ENCODE measurements at places on chromosomes 11 and 22.

- peak; percentile 74 for DNase-seq
These were observed at the start of gene RAC2 for GRCh38 chr22:37244114-37244921. Gene RAC2 (minus strand): TSS chr22:37244269. CDS start chr22:37244148, 121 bp downstream.

DNA sequence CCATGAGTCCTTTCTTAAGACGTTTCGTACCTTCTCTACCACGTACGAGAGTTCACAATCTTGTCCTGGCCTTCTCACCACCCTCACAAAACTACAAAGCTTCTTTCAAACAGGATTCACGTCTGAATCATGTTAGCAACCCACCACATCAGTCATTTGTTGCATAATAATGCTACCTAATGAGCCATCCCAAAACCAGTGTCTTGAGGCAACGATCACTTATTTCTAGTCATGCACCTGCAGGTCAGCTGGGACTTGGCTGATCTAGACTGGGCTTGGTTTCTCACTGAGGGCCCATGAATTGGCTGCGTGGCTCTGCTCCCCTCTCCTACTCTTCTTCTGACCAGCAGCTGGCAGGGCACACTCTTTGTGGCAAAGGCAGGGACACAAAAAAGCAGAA, 28.3 kb downstream of the LARGE1 start:
- no peak for DNase-seq

DNA sequence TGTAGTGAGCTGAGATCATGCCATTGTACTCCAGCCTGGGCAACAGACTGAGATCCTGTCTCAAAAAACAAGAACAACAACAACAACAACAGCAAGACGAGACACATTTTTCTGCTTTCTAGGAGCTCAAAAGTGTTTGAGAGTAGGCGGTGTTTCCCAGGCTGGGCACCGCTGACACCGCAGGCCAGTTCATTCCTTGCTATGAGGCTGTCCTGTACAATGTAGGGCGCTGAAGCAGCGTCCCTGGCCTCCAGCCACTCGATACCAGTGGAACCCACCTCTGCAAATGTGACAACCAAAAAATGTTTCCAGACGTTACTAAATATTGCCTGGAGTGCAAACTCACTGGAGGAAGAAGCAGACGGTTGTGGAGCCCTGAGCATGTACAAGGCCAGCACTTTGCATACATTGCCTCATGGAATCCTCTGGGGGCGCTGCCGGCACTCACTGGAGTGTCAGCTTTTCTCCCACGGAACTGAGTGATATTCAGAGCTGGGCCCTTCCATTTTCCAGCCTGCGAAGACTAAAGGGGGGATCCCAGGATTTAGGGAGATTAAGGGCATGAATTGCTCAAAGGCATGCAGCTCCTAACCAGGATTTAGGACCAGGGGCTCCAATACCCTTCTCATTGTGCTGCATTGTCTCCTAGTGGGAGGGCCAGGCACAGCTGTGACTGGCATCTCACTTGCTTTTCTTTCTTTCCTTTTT, 5.8 kb upstream of the MIEF1 start:
- DNase-seq = no peak

DNA sequence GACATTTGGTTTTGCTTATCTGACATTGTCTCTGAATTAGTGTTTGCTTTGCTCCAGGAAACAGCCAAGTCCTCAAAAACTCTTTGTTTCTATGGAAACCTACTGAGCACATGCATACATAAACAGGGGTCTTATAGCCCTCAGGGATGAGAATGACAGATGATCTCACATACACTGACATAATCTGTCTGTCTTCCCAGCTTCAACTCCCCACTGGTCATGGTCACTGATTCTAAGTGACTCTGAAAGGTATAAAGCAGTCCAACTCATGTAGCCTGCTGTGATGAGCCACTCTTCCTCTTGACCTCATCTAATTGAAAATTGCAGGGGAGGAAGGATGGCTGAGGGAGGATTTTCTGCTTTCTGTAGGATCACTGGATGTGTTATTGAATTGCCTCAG, 12.6 kb downstream of the ZNF143 start:
- DNase-seq = no peak

- no peak for DNase-seq
These were observed 13.2 kb upstream of the TSKU start for GRCh38 chr11:76769645-76770586.

- DNase-seq = no peak
These were observed 70.8 kb downstream of the MED15 start for GRCh38 chr22:20578192-20578591.

DNA sequence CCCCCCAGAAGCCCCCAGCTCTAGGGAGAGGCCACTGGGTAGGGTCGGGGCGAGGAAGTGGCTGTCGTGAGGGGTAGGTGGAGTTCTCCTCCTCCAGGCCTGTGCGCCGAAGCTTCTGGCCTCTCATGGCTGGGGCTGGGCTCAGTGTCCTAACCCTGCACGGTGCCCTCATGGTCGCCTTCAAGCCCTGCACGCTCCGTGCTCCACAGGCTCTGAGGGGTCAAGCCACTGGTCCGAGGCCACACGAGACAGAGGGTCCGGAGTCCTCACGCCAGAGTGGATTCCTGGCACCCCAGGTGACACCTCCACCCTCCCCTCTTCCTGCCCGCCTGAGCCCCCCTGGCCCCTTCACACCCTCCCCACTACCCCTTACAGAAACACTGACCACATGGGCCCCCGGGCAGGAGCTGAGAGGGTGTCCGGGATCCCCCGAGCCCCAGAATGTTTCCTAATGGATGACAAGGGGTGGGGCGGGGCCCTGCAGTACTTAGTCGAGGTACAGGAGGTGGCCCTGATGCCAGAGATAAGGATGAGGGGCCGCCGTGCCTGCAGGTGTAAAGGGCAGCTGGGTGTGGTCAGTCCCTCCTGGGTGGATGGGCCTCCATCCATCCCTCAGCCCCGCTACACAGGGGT, 997 bp upstream of the CDHR5 start:
- DNase-seq = no peak

GRCh38 chr22:27554106-27554811, 247.3 kb downstream of the MN1 start:
- no peak for DNase-seq

- no peak for DNase-seq
These were observed 40.8 kb upstream of the FTH1 start for GRCh38 chr11:62008193-62008592.

DNA sequence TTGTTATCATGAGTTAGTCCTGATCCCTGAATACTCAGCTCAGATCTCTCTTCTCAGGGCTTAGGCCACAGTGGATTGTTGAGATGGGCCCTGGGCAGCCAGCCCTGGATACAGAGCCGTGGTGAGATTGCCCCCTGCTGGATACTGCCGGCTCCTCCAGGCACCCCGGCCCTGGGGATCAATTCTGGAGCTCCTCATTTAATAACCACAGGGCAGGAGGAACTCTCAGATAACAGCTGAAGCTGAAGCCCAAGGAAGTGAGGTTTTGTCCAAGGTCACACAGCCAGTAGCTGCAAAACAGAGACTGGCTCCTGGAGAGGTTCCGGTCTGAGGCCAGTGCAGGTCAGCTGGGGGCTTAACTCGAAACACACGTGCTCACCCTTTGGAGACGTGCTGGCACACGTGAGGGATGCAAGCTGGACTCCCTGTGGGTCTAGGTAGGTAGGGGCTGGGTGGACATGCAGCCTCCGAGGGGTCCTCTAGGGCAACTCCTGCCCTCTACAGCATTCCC, 16.0 kb downstream of the USH1C start:
- DNase-seq = no peak

DNA sequence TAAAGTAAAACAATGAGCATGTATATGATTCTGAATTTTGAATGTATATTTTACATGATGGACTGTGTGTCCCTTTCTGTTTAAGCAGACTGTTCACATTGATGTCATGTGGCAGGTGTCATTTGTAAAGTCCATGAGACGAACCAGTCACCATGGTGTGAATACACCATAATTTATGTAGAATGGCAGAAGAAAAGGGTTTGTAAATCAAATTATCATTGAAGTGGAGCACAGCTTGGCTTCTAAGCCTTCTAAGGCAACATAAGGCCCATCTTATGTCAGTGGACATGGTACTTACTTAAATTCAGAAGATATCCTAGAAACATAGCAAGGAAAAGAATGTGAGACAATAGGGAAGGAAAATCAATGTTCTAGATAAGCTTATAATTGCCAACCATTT, 4.4 kb downstream of the MAP6 start:
- DNase-seq = no peak

DNA sequence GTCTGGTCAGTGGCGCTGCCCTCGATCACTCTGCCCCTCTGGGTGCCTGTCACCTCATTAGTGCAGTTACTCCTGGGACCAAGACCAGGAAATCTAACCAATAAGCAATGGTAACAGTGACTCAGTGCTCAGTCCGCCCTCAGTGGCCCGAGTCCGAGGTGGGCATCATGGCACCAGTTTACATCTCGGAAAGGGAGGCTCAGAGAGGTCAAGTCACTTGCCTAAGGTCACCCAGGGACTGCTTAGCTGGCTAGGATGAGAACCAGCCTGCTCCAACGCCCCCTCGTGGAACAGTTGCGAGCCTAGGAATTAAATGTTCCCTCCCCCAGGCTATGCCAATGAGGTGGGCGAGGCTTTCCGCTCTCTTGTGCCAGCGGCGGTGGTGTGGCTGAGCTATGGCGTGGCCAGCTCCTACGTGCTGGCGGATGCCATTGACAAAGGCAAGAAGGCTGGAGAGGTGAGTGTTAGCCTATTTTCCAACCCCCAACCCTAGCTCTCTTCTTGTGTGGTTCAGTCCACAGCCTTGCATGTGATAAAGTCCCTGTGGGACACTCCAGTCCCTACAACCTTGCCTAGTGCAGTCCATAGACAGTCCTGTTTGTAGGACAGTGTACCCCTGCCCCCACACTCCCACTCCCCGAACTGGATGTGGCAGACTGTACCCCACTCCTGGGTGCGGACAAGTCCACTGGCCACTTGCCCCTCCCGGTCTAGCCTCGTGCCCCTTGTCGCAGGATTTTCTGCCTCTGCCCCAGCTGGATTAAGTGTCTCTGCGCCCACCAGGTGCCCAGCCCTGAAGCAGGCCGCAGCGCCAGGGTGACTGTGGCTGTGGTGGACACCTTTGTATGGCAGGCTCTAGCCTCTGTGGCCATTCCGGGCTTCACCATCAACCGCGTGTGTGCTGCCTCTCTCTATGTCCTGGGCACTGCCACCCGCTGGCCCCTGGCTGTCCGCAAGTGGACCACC, 1.1 kb downstream of the MTFP1 start:
- DNase-seq = peak; percentile 74

GRCh38 chr11:115222863-115223530, 281.2 kb downstream of the CADM1 start:
- no peak for DNase-seq

GRCh38 chr11:107268977-107269376, 188.6 kb downstream of the CWF19L2 start:
- DNase-seq = no peak

- no peak for DNase-seq
These were observed 199.2 kb upstream of the POU2AF2 start for GRCh38 chr11:111046291-111046690.

- DNase-seq = no peak
These were observed 135.7 kb upstream of the NAV2 start for GRCh38 chr11:19576903-19577302.

DNA sequence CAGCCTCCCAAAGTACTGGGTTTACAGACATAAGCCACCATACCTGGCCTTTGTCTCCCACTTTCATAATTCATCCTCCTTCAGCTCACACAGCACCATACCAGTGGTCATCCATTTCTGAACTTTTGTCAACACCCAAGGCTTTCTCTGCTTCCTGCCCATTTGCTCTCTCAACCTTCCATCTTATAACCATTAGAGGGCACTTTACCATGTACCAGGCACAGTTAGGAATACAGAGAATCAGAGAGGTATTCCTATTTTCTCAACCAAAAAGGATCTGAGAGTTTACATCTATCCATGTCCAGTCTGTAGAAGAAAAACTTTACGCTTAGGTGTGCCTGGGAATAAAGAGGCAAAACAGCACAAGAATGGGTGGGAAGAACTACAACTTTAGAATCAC, 397.6 kb downstream of the BUD13 start:
- DNase-seq = no peak

- DNase-seq = peak; percentile 20
These were observed 19.3 kb downstream of the EIF3F start for GRCh38 chr11:8006349-8006977.

- DNase-seq = no peak
These were observed 835 bp upstream of the ANO9 start for GRCh38 chr11:442611-443081.

DNA sequence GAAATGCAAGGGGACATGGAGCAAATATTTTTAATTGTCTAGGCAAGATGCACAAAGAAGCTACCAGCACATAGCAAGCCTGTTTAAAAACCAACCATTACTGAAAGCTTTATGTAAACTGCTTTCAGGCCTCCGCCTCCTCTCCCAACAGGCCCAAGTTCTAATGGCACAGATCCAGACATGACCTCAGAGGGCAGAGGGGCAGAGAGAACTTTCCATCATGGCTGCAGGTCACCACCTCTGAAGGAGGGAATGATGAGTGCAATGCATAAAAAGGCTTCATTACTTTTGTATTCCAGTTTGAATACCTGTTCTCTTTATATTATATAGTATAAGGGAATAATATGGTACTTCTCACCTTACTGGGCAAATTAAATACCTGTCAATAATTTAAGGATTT, 15.2 kb downstream of the DDX17 start:
- no peak for DNase-seq

DNA sequence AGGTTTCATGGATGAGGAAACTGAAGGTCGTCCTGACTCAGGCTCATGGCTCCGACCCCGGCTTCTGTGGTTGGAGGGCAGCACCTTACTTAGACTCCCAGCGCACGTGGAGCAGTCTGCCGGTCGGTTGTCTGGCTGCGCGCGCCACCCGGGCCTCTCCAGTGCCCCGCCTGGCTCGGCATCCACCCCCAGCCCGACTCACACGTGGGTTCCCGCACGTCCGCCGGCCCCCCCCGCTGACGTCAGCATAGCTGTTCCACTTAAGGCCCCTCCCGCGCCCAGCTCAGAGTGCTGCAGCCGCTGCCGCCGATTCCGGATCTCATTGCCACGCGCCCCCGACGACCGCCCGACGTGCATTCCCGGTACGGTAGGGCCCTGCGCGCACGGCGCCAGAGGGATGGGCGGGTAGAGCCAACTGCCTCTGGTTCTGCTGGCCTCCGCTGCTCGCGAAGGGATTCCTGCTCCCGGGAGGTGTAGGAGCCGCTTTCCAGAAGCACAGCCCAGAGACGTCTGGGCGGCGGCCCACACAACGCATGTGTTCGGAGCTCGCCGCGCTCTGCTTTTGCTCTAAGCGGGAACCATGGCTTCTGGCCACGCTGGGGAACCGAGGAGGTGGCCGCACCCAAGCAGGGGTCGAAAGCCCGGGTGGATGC, at the start of gene LDHA:
TSS of gene LDHA (plus strand) at position 289 of the 653 bp plus-strand sequence. CDS start 2,280 bp downstream, outside the sequence.
- DNase-seq = peak; percentile 96

DNA sequence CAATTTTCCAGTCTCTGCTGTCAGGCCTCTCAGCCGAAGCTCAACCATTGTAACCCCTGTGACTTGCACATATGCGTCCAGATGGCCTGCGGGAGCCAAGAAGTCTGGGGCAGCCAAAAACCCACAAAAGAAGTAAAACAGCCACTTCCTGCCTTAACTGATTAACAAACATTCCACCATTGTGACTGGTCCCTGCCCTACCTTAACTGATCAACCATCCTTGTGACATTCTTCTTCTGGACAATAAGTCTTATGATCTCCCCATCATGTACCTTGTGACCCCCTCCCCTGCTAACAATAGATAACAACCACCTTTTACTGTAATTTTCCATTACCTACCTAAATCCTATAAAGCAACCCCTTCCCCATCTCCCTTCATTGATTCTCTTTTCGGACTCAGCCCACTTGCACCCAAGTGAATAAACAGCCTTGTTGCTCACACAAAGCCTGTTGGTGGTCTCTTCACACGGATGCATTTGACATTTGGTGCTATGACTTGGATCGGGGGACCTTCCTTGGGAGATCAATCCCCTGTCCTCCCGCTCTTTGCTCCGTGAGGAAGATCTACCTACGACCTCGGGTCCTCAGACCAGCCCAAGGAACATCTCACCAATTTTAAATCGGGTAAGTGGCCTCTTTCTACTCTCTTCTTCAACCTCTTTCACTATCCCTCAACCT, 1.3 kb upstream of the NDUFC2 start:
- no peak for DNase-seq
